ENCODE measurements at places on chromosomes 6 and 20.
A peak's percentile ranks its signal among the peaks of the same experiment; 100 is the strongest.

GRCh38 chr6:120534954-120535353 lies 799.3 kb downstream of the TBC1D32 start:
- no peak for DNase-seq

GRCh38 chr6:70860045-70860444 lies 96.8 kb downstream of the B3GAT2 start:
- no peak for DNase-seq

DNA sequence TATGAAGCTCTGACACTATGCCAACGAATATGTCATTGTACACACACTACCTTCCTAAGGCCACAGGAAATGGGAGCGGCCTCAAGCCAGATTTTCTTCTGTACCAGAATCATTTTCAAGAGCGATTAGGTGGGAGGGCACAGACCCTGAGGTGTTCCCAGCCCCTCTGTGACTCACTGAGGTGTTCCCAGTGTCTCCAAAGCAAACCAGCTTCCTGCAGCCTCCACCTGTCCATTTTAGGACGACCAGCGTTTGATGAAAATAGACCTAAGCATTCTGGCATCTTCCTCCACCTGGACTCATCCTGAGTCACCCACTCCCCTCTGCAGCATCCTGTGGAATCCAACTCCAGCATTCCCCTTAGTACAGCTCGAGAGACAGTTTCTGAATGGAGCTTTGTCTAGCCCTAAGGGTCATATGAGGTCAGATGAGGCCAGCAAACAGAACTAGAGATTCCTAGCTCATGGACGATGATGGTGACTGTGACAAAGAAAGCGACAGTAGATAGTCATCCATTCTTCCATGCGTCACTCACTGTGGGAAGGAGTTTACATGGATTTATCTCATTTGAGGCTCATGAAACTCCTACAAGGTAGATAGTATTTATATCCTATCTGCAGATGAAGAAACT lies 203.4 kb downstream of the PTPRT start:
- no peak for DNase-seq

- DNase-seq, result no peak
Measured at GRCh38 chr20:35232575-35232974, 6.1 kb downstream of the MMP24 start.

DNA sequence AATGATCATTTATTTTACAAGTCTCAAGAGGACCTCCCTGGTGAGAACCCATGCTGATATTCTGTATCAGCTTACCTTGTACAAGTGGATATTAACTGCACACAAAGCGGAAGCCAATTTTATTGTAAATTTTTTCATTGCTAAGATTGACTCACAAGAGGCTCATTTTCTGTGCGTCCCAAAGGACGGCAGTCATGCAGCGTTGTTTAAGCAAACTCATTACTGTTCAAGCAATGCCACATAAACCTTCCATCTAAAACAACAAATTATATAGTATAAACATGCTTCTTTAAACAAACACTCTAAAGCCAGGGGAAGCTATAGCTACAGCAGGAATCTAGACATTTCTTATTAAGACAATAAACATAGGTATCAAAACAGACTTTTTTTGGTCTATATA lies 575.3 kb downstream of the FRK start:
- no peak for DNase-seq

- DNase-seq, result no peak
Measured at GRCh38 chr6:161536224-161536630, 262.4 kb upstream of the AGPAT4 start.

- no peak for DNase-seq
Measured at GRCh38 chr6:159806021-159806458, 6.0 kb downstream of the PNLDC1 start.

- DNase-seq, result no peak
Measured at GRCh38 chr20:40195742-40196141, 493.3 kb downstream of the MAFB start.

DNA sequence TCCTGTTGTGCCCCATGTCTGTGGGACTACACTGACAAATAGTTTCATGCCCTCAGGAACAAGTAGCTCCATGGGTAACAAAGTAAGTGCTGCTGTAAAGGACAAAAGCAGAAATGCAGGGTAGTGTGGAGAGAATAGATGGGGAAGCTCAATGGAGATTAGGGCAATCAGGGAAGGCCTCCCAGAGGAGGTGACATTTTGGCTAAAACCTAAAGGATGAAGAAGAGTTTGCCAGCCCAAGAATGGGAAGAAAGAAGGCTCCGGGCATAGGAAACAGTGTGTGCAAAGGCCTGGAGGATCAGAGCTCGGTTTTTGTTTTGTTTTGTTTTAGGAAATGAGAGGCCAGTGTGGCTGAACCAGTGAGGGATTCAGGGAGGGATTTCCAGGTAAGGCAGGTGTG lies 43.6 kb upstream of the FAM83D start:
- no peak for DNase-seq

DNA sequence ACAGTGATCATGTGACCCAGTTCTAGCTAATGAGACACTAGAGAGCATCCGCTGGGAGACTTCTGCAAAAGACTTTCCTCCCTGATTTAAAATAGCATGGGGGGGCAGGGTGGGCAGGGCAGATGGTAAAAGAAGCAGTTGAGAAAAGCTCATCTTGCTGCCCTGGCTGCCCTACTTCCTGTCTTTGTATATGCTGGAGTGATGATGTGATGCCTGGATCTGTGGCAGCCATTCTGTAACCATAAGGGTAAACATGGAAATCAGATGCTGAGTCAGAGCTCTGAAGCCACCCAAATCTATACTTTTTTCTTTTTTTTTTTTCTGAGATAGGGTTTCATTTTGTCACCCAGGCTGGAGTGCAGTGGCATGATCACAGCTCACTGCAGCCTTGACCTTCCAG lies 25.4 kb downstream of the ZFP64 start:
- no peak for DNase-seq

DNA sequence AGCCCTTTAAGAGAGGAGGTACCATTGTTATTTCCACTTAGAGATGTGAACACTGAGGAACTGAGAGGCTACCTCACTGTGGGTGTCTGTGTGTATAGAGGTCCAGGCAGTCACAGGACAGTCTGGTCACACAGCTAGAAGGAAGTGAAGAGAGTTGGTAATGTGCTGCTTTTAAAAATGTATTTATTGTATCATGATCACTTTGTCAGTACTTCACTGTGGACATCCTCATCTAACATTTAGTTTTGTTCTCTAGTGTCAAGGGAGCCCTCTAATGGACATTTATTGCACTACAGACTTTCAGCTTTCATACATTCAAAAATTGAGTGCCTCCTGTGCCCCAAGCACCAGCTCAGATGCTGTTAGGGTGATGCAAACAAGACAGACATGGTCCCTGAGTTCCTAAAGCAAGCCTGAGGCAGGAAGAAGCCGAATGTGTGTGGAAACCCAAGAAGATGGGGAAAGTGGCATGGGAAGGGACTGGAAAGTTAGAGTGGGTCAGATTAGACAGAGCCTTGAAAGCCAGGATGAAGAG lies 123.0 kb downstream of the SLC16A10 start:
- DNase-seq, result peak; percentile 6

DNA sequence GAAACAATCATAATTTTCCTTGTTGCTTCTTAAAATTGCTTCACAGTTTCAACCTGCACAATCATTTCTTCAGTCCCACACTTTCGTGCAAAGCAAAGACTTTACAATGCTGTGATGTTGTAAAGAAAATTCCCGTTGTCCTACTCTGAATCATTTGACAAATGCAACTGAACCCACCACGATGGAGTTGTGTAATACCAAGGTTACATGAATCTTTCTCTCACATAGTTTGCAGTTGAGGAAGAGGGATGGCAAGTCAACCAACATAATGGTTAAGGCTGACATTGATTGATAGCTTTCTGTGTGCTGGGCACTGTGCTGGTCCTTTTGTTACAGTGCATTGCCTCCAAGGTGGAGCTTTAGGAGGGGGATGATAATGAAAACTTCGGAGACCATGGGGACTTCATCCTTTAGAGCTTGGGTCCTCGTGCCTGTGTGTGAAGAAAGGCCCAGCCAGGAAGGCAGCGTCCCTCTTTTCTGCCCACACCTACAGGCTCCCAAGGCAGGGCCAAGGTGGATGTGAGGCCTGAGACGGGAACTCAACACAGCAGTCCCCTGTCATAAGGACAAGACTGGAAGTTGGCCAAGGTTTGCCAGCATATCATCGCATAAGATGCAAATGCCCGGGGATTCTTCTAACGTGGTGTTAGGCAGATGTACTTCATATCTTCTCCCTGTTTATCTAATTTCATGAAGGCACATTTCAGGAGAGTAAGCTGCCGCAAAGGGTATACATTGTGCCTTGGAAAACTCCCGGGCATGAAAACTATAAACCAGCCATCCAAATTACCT lies 96.9 kb downstream of the LY86 start:
- no peak for DNase-seq

DNA sequence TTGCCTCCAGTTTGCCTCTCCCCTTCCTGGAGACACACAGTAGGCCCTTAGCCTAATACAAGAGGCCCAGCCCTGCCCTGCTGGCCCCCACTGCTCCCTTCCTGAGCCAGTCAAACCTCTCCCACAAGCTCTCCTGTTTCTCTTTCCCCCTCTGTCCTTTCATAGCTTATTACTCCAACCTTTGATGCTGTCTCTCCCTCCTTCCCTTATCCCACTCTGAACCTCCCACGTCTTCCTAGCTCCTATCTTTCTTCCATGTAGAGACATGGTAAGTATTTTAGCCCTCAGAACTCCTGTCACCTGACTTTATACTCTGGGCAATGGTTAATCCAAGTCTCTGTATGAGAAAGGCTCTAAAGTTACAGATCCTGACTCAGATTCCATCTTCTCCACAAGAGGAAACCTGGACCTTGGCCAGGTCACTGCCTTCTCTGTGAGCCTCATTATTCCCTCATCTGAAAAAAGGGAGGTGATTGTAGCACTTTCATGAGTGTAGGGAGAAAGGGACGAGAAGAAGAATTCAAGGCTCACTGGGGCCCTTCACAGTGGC lies 6.7 kb downstream of the TGIF2 start:
- no peak for DNase-seq

GRCh38 chr6:18412068-18412467 lies 24.9 kb downstream of the RNF144B start:
- DNase-seq, result no peak

DNA sequence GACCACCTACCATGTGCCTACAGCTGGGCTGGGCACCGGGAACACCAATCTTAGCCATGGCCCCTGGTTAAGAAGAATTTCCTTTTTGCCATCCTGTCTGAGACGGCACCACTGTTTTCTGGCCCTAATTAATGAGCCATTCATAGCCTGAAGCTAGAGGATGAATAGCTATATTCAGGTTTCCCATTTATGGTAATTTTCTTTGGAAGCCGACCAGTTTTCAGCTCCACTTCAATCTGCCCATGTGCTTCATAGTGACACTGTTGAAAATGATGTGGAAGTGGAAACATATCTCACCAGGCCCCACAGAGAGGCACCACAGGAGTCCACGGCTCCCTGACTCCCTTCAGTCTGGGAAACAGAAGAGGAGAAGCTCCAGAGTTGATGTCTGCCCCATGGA lies 22.6 kb upstream of the ULBP3 start:
- no peak for DNase-seq

GRCh38 chr6:14728396-14729024 lies 517.4 kb upstream of the JARID2 start:
- DNase-seq, result no peak

GRCh38 chr6:79170431-79170830 lies 64.1 kb downstream of the HMGN3 start:
- DNase-seq, result no peak

GRCh38 chr6:45721665-45722064 lies 294.0 kb downstream of the CLIC5 start:
- no peak for DNase-seq

DNA sequence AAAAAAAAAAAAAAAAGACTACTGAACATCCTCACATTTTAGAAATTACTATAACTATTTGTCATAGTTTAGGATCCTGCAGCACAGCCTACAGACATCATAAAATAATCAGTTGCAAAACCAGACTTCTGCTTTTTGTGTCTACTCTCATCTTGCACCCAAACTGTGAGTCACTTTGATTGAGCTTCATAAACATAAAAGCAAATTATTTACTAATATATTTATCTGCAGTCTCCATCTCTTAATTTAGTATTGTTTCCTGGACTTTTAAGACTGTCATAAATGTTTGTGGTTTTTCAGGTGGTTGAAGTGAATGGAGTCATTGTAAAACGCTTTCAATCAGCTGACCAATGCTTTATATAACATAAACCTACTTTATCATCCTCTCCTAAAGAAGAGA lies 14.8 kb upstream of the CALHM6 start:
- DNase-seq, result no peak

DNA sequence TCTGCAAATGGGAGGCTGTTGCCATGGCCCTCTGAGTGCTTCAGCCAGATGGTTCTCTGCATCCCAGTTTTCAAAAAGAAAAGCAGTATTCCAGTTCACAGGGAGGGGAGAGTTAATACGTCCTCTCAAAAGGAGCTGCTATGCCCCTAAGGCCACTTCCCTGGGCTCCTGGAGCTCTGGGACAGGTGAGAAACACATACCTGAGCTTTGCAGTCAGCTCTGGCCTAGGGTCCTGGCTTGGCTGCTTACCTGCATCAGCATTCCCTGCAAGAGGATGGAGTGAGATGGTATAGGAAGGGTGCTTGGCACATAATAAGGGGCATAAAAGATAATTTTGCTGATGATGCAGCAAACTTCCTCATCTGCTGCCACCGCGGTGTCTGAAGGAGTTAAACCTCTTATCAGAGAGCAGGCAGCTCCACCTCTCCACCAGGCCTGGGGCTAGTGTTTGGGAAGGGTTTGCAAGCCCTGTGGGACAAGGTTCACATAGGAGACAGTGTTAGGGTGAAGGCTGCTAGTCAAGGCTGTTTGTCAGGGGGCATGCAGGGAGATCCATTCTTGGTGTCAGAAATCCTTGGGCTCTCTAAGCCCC lies 62.7 kb downstream of the SLC24A3 start:
- no peak for DNase-seq

DNA sequence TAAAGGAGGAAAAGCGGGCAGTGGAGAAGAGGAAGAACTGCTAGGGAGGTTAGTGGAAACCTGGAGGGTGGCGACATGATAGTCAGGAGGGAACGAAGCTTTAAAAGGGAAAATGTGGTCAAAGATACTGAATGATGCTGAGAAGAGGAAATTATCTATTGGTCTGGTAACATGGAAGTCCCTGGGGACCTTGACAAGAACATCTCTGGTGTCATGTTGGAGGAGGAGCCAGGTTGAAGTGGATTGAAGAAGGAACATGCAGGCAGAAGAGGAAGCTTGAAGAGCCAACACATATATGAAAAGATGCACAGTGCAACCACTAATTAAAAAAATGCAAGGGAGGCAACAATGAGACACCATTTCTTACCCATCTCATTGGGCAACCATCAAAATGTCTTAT lies 251.9 kb upstream of the RNF24 start:
- DNase-seq, result no peak

DNA sequence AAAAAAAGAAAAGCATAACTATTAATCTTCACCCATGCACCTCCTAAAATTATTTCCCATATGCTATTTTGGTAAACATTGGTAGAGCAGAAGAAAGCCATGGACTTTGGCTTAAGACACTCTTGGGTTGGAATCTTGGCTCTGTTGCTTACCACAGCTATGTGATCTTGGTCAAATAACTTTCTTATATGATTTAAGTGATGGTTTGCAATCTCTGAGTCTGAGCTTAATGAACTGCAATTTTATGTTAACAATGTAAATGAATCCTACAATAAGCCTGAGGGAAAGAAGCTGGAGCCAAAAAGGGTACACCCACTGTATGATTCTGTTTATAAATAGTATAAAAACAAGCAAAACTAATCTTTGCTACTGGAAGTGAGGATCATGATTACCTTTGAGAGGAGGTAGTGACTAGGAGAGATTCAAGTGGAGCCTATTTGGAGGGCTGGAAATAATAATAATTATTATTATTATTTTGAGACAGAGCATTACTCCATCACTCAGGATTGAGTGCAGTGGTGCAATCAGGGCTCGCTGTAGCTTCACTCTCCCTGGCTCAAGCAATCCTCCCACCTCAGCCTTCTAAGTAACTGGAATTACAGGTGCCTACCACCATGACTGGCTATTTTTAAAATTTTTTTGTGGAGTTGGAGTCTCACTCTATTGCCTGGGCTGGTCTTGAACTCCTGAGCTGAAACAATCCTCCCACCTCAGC lies 34.5 kb downstream of the ABRACL start:
- DNase-seq, result no peak

All from CD4-positive, alpha-beta T cell treated with Interleukin-6 for 4 hours (primary cell).